ENCODE measurements at places on chromosomes 13 and 19. TPM values are rescaled to one million over a fixed set of nuclear protein-coding genes. Genes with fewer than 3 reads are reported as not detected.

Gene SYT5
- not detected for total RNA-seq

Gene SH2D3A
- total RNA-seq: not detected

Gene CKM
- not detected for total RNA-seq

Gene OR4F17
- total RNA-seq: not detected

Gene B3GLCT
- total RNA-seq: 10.1 TPM

Gene PVR
- total RNA-seq: 137 TPM
